ENCODE measurements at places on chromosomes 6 and 20. TPM values are rescaled to one million over a fixed set of nuclear protein-coding genes. Genes with fewer than 3 reads are reported as not detected.

Gene UFL1
- total RNA-seq, result 15.7 TPM

Gene NFKBIL1
- total RNA-seq, result 16.5 TPM

Gene SLC35D3
- not detected for total RNA-seq

Gene OLIG3
- not detected for total RNA-seq

Gene PRL
- total RNA-seq, result not detected

Gene PDE7B
- 49.5 TPM for total RNA-seq

Gene GINS1
- 3.6 TPM for total RNA-seq

Gene ADGB
- not detected for total RNA-seq

Gene MYLK4
- 0.97 TPM for total RNA-seq

Gene LY6G6D
- total RNA-seq, result not detected

Gene SMPDL3A
- total RNA-seq, result 7.4 TPM

Gene SIRPD
- total RNA-seq, result not detected

Gene SIGLEC1
- not detected for total RNA-seq

Gene SPATA25
- total RNA-seq, result not detected

Gene RIPPLY2
- not detected for total RNA-seq

Gene COL11A2
- total RNA-seq, result 0.18 TPM

Gene VSTM2L
- total RNA-seq, result 3.2 TPM

Gene WFDC10B
- not detected for total RNA-seq

Gene OOEP
- total RNA-seq, result not detected

Gene ABRACL
- 46.2 TPM for total RNA-seq

Gene EEF1A2
- total RNA-seq, result 2.4 TPM

Gene SEL1L2
- total RNA-seq, result not detected

Gene VNN1
- not detected for total RNA-seq

Gene TBC1D22B
- total RNA-seq, result 4.7 TPM

Gene RIPOR3
- total RNA-seq, result 4.2 TPM

Gene NEU1
- 37.5 TPM for total RNA-seq

Gene PAX1
- total RNA-seq, result not detected

Gene MATN4
- not detected for total RNA-seq

Gene CFAP206
- not detected for total RNA-seq

Gene TCP11
- not detected for total RNA-seq

Gene PNLDC1
- not detected for total RNA-seq

Gene HLA-DQA2
- total RNA-seq, result not detected

Gene TREML2
- not detected for total RNA-seq

Gene LSM14B
- 27.3 TPM for total RNA-seq

Gene TMEM30A
- total RNA-seq, result 81.2 TPM

Gene OVOL2
- not detected for total RNA-seq

Gene PRDM1
- total RNA-seq, result under 0.01 TPM

Gene TFAP2D
- total RNA-seq, result not detected

Gene COL12A1
- 194 TPM for total RNA-seq

Gene BPIFB1
- total RNA-seq, result not detected

Gene C20orf141
- total RNA-seq, result not detected

Gene RAB32
- 78.9 TPM for total RNA-seq

Gene GRM4
- total RNA-seq, result not detected

Gene FITM2
- 6.6 TPM for total RNA-seq

Gene HLA-C
- 380 TPM for total RNA-seq

Gene ADGRF5
- total RNA-seq, result 3.4 TPM
